ENCODE measurements at places on chromosomes 13 and 19. TPM values are rescaled to one million over a fixed set of nuclear protein-coding genes. Genes with fewer than 3 reads are reported as not detected.

INSR gene
- 5.0 TPM for total RNA-seq

LIG1 gene
- total RNA-seq = 24.8 TPM

DNA sequence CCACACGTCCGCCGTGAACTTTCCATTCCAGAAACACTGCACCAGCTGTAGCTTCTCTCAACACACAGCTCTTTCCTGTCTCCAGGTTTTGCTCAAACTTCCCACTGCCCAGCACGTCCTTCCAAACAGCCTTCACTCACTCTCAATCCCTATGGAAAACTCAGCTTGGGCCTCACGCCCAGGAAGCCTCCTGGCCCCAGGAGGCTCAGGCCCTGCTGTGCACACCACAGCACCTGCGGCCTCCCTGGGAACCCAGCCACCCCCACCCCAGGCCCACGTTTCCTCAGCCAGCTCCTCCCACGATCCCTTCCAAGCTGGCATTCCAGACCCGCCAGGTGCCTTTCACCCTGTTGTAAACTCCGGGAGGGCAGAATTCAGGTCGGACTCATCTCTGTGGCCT is 35.2 kb downstream of the C13orf46 start:
- peaks cover 30% of the 10 kb centered on the region for H3K36me3 ChIP-seq
- H3K27ac ChIP-seq = no peak overlapping the region
- DNase-seq = no peak

- H3K4me1 ChIP-seq = no peaks in the 10 kb centered on the region
- H3K27me3 ChIP-seq = peaks cover 12% of the 10 kb centered on the region
- no peak for DNase-seq
- H3K4me3 ChIP-seq = no peak overlapping the region
- no peaks in the 10 kb centered on the region for H3K36me3 ChIP-seq
Observed at GRCh38 chr13:113367771-113368170, 3.8 kb upstream of the GRTP1 start.

- peaks cover 22% of the 10 kb centered on the region for H3K27me3 ChIP-seq
- H3K36me3 ChIP-seq = peaks cover 4% of the 10 kb centered on the region
- H3K4me1 ChIP-seq = no peaks in the 10 kb centered on the region
- no peak overlapping the region for H3K27ac ChIP-seq
Observed at GRCh38 chr13:99966064-99966805, 5.3 kb downstream of the ZIC5 start.

HMG20B gene
- 80.6 TPM for total RNA-seq

GRCh38 chr13:113531041-113531873 is 40.7 kb upstream of the DCUN1D2 start:
- no peak overlapping the region for H3K4me3 ChIP-seq
- H3K36me3 ChIP-seq = peaks cover 39% of the 10 kb centered on the region
- H3K27me3 ChIP-seq = no peaks in the 10 kb centered on the region
- no peak overlapping the region for H3K27ac ChIP-seq
- DNase-seq = no peak

DNA sequence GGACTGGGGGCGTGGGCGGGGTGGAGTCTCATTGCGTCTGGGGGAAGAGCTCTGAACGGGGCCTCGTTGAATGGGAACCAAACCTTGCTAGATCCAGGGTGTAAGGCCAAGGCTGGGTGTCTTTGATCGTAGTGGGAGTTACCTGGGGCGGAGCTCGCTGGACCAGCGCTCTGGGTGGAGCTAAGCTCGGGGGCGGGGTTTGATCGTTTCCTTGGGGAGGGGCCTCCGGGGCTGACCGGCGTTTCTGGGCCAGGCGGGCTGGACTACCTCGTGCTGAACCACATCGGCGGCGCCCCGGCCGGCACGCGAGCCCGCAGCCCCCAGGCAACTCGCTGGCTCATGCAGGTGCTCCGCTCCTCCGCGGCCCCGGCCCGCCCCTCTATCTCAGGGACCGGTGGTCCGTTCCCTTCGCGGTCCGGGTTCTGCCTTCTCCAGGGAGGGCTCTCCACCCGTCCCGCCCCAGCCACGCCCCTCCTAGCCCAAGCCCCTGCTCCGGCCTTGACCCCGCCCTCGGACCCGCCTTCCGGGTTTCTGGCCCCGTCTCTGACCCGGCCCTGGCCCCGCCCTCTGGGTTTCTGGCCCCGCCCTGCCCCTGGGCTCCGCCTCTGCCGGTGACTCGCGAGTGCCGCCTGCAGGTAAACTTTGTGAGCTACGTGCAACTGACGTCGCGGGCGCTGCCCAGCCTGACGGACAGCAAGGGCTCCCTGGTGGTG is 3.3 kb upstream of the RPL36 start:
- peaks cover 13% of the 10 kb centered on the region for H3K36me3 ChIP-seq
- peaks cover 12% of the 10 kb centered on the region for H3K27me3 ChIP-seq
- no peak overlapping the region for H3K27ac ChIP-seq
- peak; percentile 89 for DNase-seq

NUDT15 gene
- total RNA-seq = 21.5 TPM

ACP4 gene
- total RNA-seq = not detected

DNA sequence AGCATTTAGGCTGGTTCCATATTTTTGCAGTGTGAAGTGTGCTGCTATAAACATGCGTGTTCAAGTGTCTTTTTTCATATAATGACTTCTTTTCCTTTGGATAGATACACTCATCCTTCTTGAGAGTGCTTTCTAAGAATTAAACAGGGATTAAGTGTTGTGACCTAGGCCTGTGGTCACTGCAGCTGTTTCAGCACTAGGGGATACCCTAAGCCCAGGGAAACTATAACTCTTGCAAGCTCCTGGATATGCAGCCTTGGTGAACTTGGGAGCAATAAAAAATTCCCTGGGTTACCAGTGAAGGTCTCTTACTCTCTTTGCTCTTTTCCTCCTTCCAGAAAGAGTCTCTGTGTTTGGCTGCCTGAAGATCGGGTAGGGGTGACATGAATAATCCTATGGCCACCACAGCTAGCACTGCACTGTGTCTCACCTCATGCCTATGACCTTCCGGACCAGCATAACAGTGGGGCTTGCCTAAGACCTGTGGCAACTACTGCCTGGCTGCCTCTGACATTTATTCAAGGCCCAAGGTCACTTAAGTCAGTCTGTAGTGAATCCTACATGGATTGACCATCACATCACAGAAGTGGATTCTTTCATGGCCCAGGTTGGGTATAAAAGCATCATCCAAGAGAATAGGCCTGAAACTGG is 799.7 kb downstream of the DACH1 start:
- no peak for DNase-seq
- no peak overlapping the region for H3K27ac ChIP-seq
- no peaks in the 10 kb centered on the region for H3K36me3 ChIP-seq
- no peaks in the 10 kb centered on the region for H3K27me3 ChIP-seq
- no peaks in the 10 kb centered on the region for H3K4me1 ChIP-seq

GRCh38 chr19:39847525-39847924 is 1.3 kb upstream of the FBL start:
- peaks cover 2% of the 10 kb centered on the region for H3K27me3 ChIP-seq
- no peak for DNase-seq
- no peak overlapping the region for H3K4me3 ChIP-seq
- H3K27ac ChIP-seq = no peak overlapping the region
- no peaks in the 10 kb centered on the region for H3K36me3 ChIP-seq

DNA sequence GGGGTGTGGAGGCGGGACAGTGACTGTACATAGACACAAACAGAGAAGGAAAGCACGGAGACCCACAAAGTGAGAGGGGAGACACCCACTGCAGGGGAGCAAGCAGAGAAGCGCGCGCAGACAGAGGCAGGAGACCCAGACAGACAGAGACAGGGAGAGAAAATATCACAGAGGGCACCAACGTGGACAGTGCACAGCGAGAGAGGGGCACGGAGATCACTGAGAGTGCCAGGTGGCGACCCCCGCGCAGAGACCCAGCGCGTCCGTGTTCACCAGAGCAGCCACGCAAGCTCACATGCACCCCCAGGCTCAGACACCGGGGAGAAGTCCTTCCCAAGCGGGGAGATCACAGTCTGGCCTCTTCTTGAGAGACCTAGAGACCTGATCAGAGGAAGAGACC is 1.4 kb upstream of the CACNG7 start:
- H3K4me3 ChIP-seq = peak overlapping the region; percentile 16
- peaks cover 55% of the 10 kb centered on the region for H3K27me3 ChIP-seq
- no peak for DNase-seq

- H3K27me3 ChIP-seq = peaks cover 2% of the 10 kb centered on the region
- DNase-seq = no peak
- no peak overlapping the region for H3K27ac ChIP-seq
- no peaks in the 10 kb centered on the region for H3K36me3 ChIP-seq
- peaks cover 34% of the 10 kb centered on the region for H3K4me1 ChIP-seq
- H3K4me3 ChIP-seq = no peak overlapping the region
Observed at GRCh38 chr13:49300276-49300675, 52.6 kb downstream of the CDADC1 start.

DNA sequence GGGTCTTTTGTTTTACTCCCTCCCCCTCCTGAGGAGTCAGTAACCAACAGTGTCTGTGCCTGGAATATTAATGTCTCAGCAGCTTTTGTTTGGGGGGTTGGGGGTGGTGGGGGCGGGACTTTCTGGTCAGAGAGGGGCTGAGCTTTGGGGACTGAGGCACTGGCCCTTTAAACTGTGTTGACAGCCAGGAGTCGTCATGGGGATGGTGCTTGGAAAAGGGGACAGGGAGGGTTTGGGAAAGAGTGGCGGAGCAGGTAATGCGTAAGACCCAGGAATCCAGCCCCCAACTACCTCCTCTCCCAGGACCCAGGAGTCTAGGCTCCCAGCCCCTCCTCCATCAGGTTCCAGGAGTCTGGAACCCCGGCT is 5.2 kb downstream of the CADM4 start:
- H3K4me1 ChIP-seq = peaks cover 8% of the 10 kb centered on the region
- H3K36me3 ChIP-seq = no peaks in the 10 kb centered on the region
- no peak overlapping the region for H3K27ac ChIP-seq

DNA sequence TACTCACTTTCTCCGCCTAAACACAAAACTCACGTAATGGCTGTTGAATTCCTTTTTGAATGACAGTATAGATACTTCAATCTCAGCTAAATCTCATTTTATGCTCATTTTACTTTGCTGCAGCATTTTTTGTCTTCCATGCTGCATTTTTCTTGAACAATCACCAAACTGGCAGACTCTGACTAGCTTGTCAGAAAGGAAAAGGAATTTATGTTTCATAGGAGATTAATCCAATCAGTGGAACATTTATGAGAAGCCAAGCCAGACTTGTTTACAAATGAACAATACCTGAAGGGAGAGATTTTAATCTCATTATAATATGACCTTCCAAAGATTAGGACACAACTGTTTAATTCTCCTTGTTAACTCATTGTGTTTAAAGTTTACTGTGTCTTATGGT is 1044.3 kb downstream of the DIAPH3 start:
- peaks cover 2% of the 10 kb centered on the region for H3K27me3 ChIP-seq
- no peaks in the 10 kb centered on the region for H3K36me3 ChIP-seq
- H3K27ac ChIP-seq = no peak overlapping the region
- H3K4me1 ChIP-seq = no peaks in the 10 kb centered on the region
- DNase-seq = no peak

DNA sequence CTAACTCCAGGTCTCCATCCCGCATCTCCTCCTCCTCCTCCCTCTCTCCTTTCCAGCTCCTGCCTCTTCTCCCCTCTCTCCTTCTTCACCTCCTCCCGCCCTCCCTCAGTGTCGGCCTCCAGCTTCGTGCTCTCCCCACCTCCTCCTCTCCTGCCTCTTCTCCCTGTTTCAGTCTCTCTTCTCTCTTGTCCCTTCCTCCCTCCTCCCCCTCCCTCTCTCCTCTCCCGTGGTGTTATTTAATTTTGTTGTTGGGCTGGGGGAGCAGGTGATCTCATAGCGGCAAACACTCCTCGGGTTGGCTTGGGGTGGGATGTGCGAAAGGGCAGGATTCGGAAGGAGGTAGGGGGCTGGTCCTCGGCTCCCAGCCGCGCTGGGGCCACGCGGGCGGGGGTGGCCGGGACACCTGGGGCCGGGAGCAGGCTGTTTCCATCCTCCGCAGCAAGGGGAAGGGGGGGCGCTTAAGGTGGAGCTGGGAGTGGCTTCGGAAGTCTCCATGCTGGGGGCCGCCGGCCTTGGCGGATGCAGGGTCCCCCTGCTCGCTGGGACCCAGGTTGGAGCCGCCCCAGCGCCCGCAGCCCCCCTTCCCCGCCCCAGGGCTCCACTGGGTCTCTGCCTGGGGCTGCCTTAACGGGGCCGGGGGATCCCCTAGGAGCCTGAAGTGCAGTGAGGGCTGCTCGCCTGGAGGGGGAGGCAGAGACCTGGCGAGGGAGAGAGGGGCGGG is at the start of gene CA11:
TSS of gene CA11 (minus strand) at position 187 of the 721 bp plus-strand sequence. CDS start 555 bp downstream, outside the sequence.
- H3K27me3 ChIP-seq = peaks cover 22% of the 10 kb centered on the region
- peak; percentile 45 for DNase-seq
- H3K4me3 ChIP-seq = peak within 1 kb of the TSS; percentile 69
- H3K36me3 ChIP-seq = no peaks in the 10 kb centered on the region
- peaks cover 21% of the 10 kb centered on the region for H3K4me1 ChIP-seq

GRCh38 chr19:39845584-39845932 is 621 bp downstream of the FBL start:
- H3K36me3 ChIP-seq = no peaks in the 10 kb centered on the region
- DNase-seq = no peak
- H3K27ac ChIP-seq = peak overlapping the region; percentile 90
- peaks cover 2% of the 10 kb centered on the region for H3K27me3 ChIP-seq

- H3K4me1 ChIP-seq = peaks cover 59% of the 10 kb centered on the region
- peak overlapping the region; percentile 20 for H3K4me3 ChIP-seq
- peak overlapping the region; percentile 30 for H3K27ac ChIP-seq
- H3K27me3 ChIP-seq = no peaks in the 10 kb centered on the region
Observed at GRCh38 chr13:94239135-94239534, 240.3 kb downstream of the DCT start.

DNA sequence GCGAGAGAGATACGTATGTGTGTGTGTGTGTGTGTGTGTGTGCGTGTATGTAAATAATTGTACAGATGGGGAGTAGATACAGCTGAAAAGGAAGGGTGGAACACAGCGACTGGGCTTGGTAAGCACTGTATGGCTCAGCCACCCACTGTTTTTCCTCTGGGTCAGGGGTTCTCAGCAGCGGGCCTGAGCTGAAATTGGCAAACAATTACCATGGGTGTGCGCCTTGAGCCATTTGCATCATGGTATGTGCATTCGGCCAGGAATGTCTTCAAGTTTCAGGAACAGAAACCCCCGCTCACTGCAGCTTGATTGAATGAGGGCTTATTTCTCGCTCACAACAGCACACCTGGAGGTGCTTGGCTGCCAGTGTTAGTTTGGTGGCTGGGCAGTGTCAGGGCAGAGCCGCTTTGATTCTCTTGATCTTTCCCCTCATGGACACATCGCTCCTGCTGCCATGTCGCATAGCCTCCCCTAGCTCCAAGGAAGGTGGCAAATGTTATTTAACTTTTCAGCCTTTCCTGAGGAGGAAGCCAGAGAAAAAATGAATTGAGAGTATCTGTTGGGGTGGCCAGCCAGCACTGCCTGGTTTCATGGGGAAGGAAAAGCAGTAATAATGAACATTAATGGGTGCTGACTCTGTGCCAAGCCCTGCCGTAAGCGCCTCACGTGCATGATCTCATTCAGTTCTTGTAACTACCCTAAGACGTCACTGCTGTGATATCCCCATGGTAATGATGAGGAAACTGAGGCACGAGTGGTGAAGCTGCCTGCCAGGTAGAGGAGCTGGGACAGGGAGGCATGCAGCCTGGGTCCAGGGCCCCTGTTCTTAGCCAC is 126.9 kb downstream of the SIPA1L3 start:
- H3K27me3 ChIP-seq = no peaks in the 10 kb centered on the region
- peaks cover 75% of the 10 kb centered on the region for H3K4me1 ChIP-seq
- H3K4me3 ChIP-seq = no peak overlapping the region
- DNase-seq = no peak
- peaks cover 17% of the 10 kb centered on the region for H3K36me3 ChIP-seq

- 0 out of 2 replicates have a peak, but pooled peaks cover 1% of the 10 kb centered on the region for H3K27me3 ChIP-seq
- peak within 1 kb of the TSS; percentile 42 for H3K27ac ChIP-seq
- peak within 1 kb of the TSS; percentile 80 for H3K4me3 ChIP-seq
- H3K36me3 ChIP-seq = no peaks in the 10 kb centered on the region
- peaks cover 15% of the 10 kb centered on the region for H3K4me1 ChIP-seq
- no peak for DNase-seq
Observed at GRCh38 chr19:1401138-1401888, at the start of gene GAMT. TSS of gene GAMT (minus strand) at chr19:1401542. CDS start at chr19:1401476, 66 bp downstream.

LENG9 gene
- total RNA-seq = 3.8 TPM
